ENCODE measurements at places on chromosomes 1 and 21.

GRCh38 chr1:197862221-197862620, 40.2 kb upstream of the C1orf53 start:
- DNase-seq = no peak

DNA sequence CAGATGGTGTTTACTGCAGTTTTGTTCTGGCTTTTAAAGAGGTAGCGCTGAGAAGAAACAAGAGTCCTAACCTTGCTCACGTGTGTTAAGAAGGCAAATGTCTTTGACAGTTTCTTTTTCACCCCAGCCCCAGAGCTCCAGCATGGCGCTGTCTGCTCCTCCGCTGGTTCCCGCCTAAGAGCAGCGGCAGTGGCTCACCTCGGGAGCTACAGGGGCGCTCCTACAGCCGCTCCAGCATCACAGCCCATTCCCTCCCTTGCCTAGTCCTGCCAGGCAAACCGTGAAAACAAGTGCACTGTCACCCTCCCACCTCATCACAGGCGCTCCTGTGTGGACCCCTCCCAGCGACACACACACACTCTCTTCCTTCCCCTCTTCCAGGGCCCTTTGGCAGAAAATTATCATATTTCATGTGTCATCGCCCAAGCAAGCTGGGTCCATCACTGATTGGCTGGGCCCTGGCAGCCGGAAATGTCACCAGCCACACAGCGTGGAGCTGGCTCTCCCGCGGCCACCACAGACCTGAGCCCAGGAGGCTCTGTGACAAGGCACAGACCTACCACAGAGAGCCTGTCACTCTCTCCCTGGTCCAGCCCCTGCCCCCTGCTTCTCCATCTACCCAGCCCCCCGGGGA, 1.2 kb upstream of the HIVEP3 start:
- peak; percentile 54 for DNase-seq

- no peak for DNase-seq
These were observed 694 bp downstream of the TMEM167B start for GRCh38 chr1:109091078-109091838.

- no peak for DNase-seq
These were observed 268.2 kb upstream of the NR5A2 start for GRCh38 chr1:199759268-199759730.

- DNase-seq = no peak
These were observed 106.2 kb downstream of the RUNX1 start for GRCh38 chr21:34942911-34943310.

GRCh38 chr1:236150986-236151385, 8.6 kb downstream of the GPR137B start:
- DNase-seq = no peak

DNA sequence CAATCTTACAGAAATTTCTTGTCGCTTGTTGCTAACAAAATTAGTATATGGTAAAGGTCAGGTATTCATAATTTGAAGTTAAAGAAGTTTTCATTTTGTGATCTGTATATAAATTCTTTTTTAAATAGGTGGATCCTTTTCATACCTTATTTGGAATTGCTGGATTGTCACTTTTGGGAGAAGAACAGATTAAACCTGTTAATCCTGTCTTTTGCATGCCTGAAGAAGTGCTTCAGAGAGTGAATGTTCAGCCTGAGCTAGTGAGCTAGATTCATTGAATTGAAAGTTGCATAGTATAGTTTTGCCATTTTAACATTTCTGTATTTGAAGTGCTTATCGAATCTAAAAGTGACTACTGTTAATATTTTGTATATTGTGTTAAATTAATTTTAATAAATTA, 2.3 kb upstream of the MSH4 start:
- no peak for DNase-seq

DNA sequence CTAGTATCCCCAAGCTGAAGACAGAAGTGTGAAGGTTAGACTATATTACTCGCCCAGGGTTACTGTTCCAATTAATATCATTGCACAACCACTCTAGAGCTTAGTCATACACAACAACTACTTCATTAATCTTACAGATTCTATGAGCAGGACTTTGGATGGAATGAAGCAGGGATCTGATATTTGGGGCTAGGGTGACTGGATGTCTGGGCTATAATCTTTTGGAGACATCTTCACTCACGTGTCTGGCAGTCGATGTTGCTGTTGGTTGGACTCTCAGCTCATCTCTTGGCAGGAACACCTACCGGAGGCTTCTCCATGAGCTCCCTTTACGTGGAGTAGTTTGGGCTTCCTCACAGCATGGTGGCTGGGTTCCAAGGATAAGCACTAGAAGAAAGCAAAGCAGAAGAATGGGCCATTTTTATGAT, 519.2 kb upstream of the B3GALT2 start:
- DNase-seq = no peak

- no peak for DNase-seq
These were observed 1.7 kb downstream of the WASF2 start for GRCh38 chr1:27487966-27488884.

GRCh38 chr1:174777262-174777661, 222.5 kb upstream of the CACYBP start:
- DNase-seq = no peak

DNA sequence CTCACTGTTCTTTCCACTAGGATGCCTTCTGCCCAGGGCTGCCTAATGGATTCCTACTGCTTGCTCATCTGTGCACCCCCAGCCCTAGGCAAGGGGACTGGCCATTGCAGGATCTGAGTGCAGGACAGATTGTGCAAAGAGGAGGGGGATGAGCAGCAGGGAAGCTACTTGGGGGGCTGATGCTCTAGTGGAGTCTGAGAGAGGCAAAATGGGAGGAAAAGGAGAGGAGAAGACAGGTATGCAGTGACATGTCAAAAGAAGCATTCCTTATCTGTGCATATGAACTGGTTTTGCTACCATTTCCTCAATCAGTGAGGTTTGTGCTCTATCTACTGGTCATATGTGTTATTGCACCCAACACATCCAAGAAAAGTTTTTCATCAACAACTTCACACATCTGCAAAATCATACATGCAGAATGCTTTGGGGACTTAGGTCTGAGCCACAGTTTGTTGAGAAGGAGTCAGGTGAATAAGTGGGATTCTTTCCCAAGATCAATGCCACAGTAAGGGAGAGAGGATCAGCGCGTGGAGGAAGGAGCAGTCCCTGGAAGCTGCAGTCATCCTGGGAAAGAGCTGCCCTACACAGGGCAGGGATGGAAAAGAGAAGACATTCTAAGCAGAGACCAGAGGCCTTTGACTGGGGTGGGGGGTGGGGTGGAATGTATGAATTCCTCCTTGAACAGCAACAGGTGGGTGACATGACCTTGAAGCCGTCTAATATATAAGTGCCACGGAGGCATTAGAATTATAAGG, 14.4 kb downstream of the SLC5A9 start:
- DNase-seq = no peak

DNA sequence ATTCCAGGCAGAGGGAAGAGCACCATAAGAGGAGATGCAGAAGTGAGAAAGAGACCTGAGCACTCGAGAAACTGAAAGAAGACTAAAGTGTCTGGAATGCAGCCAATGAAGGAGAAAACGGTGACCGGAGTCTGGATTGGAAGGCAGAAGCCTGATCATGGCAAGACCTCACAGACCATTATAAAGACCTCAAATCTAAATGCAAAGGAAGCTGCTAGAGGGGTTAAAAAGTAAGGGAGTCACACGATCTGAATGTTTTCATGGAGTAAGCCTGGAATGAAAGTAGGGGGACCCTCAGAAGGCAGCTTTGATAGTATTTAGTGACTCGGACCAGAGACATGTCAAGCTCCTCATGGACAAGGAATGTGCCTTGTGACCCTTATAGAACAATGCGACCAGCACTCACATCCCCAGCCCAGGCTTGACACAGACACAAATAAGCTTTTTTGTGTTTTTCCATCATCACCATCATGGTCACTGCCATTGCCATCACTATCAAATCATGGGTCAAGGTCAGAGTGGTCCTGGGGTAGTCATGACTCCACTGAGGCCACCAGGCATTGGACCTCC, 183.6 kb downstream of the SEC16B start:
- DNase-seq = no peak

DNA sequence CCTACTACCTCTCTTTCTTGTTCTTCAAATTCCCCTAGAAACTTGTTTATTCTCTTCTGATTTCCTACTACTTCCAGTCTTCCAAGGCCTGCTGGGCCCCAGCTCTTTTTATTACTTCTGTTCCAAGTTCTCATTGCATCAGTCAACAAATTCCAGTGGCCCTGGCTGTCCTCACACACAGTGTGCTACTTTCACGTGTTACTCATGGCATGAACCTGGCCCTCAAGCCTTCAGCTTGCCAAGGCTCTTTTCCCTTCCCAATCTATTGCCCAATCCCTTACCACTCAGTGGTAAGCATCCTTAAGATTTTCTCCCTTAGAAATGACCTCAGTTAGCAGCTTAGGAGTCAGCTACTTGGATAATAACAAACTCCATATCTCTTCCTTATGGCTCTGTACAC, 613.5 kb downstream of the LMO4 start:
- DNase-seq = no peak

DNA sequence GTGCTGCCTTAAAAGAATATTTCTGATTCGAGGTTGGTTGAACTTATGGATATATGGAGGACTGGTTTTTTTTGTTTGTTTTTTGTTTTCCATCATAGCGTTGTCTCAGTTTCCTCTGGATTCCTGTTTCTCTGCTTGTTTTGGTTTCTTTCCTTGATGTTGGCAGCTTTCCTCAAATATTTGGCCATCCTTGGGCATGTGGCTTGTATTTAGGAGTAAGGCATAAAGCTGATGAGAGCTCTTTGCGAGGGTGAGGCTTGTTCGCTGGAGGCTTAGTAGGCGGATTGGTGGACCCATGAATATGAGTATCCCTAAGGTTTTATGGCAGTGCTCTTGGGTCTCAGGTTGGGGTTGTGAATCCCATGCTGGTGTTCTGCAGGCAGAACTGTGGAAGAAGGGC, 22.9 kb downstream of the DYRK1A start:
- no peak for DNase-seq

- DNase-seq = no peak
These were observed 10.6 kb downstream of the TRIM67 start for GRCh38 chr1:231172411-231172810.

- DNase-seq = no peak
These were observed 82.8 kb downstream of the GLIS1 start for GRCh38 chr1:53655931-53656746.

GRCh38 chr1:91610102-91610501, 109.5 kb downstream of the CDC7 start:
- no peak for DNase-seq
